Psoas muscle (tissue), 8 donors: ENCODE measurements at places on chromosomes 16 and 17. TPM values are rescaled to one million over a fixed set of nuclear protein-coding genes. Genes with fewer than 3 reads are reported as not detected.

- DNase-seq: no peak
- H3K4me1 ChIP-seq: peaks cover 27% of the 10 kb centered on the region
- no peak overlapping the region for H3K27ac ChIP-seq
- no peak overlapping the region for H3K4me3 ChIP-seq
- H3K27me3 ChIP-seq: no peaks in the 10 kb centered on the region
These were observed 19.1 kb downstream of the ETV4 start for GRCh38 chr17:43526886-43527648.

- H3K27me3 ChIP-seq: no peaks in the 10 kb centered on the region
- H3K4me1 ChIP-seq: peaks cover 62% of the 10 kb centered on the region
- peaks cover 6% of the 10 kb centered on the region for H3K36me3 ChIP-seq
- peak overlapping the region; percentile 96 for H3K27ac ChIP-seq
- DNase-seq: no peak
These were observed 71.3 kb downstream of the TMC6 start for GRCh38 chr17:78057113-78057740.

DNA sequence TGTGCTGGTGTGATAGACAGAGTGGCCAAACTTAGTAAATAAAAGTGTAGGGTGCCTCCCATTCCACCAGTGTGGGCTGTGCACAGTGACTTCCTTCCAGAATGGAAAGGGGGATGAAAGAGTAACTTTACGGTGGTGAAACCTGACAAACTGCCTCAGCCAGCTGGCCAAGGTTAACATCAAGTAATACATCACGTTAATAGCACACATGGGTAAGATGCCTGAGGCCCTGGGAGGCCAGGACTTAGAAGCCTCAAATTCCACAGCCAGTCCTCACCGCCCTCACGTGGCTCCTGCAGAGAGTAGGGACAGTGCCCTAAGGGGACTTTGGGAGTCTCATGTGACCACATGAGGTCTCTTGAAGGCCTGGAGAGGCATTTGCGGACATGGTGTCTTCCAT, 14.1 kb downstream of the RMI2 start:
- no peaks in the 10 kb centered on the region for H3K27me3 ChIP-seq
- no peaks in the 10 kb centered on the region for H3K36me3 ChIP-seq
- no peak overlapping the region for H3K27ac ChIP-seq
- peaks cover 6% of the 10 kb centered on the region for H3K4me1 ChIP-seq
- DNase-seq: peak; percentile 33
- H3K4me3 ChIP-seq: no peak overlapping the region

DNA sequence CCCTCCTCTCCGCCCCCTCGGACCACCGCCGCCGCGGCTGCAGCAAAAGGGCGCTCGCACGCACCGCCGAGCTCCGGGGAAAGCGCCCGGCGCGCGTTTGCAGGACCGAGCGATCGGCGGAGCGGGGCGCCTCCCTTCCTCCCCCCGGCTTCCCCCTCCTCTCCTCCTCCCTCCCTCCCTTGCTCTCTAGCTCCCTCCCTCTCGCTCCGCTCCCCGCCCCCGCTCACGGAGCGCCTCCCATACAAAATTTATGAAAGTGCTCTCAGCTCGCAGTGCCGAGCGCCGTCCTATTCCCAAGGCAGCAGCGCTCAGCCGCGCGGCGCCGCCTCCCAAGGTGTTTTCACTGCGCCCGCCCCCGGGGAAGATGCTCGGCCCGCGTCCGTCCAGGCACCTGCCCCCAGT, at the start of gene RTN4RL1:
Gene RTN4RL1, minus strand, starts transcription at position 115 of the 402 bp plus-strand sequence. CDS start 469 bp downstream, outside the sequence.
- H3K36me3 ChIP-seq: no peaks in the 10 kb centered on the region
- H3K4me1 ChIP-seq: peaks cover 17% of the 10 kb centered on the region
- peak; percentile 86 for DNase-seq
- H3K27me3 ChIP-seq: no peaks in the 10 kb centered on the region
- peak within 1 kb of the TSS; percentile 58 for H3K27ac ChIP-seq

DNA sequence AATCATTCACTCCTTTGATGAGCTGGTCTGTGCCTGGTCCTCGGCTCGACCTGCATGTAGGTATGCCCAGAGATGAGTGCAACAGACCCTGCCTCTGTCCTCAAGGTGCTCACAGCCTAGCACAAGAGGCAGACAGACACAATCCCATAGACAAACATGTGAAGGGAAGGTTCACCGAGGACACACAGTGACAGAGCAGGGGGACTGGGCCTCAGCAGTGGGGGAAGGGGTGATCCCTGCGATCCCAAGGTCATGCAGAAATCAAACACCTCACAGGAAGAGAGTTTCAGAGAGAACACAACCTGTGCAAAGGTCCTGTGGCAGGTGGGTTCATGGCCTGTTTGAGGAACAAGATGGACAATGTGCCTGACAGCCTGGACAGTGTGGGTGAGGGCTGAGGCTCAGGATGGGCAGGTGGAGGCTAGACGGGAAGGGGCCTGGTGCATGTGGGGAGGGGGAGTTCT, 4.2 kb upstream of the VASN start:
- no peak overlapping the region for H3K27ac ChIP-seq
- H3K27me3 ChIP-seq: no peaks in the 10 kb centered on the region
- H3K36me3 ChIP-seq: no peaks in the 10 kb centered on the region
- H3K4me3 ChIP-seq: no peak overlapping the region

- H3K4me3 ChIP-seq: no peak overlapping the region
- H3K36me3 ChIP-seq: no peaks in the 10 kb centered on the region
- DNase-seq: no peak
- no peaks in the 10 kb centered on the region for H3K27me3 ChIP-seq
- H3K4me1 ChIP-seq: no peaks in the 10 kb centered on the region
These were observed 344.9 kb downstream of the CPPED1 start for GRCh38 chr16:12458591-12459358.

DNA sequence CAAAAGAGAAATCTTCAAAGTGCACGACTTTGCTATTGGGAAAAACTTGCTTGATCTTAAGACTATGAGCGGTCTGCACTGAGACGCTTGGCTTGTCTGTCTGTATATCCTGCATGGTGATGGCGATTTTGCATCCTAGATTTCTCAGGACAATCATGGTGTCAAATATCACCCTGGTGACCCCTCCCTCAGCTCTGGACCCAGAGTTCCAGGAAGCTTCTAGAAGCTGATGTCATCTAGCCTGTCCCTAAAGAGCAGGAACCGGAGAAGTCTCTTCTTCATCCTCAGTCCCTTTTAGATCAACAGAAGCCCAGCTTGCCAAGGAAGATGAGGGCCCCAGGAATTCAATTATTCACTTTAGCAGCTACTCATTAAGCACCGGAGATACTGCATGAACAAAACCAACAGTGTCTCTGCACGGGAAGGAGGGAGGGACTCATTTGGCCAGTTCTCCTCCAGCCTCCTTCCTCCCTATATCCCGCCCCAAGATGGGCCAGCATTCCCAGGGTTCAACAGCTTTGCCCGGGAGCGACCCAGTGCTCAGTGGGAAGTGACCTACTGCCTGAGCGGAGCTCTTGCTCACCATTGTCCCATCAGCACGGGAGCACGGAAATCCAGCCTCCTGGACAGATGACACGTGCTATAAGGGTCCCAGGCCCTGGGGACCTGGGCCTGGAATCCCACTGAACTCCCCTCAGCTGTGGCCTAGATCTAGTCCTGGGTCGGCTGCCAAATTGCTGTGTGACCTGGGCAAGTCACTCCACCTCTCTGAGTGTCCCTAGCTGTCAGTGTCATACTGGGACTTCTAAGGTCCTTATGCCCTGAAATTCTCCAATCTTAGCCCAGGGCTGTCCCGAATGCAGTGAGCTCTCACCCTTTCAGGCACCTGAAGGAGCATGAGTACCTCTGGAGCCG, 3.8 kb downstream of the EMP2 start:
- peak overlapping the region; percentile 18 for H3K4me3 ChIP-seq
- H3K36me3 ChIP-seq: peaks cover under 1% of the 10 kb centered on the region
- no peaks in the 10 kb centered on the region for H3K27me3 ChIP-seq
- peak overlapping the region; percentile 86 for H3K27ac ChIP-seq

- peaks cover 23% of the 10 kb centered on the region for H3K4me1 ChIP-seq
- no peak overlapping the region for H3K4me3 ChIP-seq
- no peaks in the 10 kb centered on the region for H3K36me3 ChIP-seq
- H3K27me3 ChIP-seq: no peaks in the 10 kb centered on the region
- DNase-seq: no peak
- no peak overlapping the region for H3K27ac ChIP-seq
These were observed 68.8 kb downstream of the ITFG1 start for GRCh38 chr16:47392081-47392480.

DNA sequence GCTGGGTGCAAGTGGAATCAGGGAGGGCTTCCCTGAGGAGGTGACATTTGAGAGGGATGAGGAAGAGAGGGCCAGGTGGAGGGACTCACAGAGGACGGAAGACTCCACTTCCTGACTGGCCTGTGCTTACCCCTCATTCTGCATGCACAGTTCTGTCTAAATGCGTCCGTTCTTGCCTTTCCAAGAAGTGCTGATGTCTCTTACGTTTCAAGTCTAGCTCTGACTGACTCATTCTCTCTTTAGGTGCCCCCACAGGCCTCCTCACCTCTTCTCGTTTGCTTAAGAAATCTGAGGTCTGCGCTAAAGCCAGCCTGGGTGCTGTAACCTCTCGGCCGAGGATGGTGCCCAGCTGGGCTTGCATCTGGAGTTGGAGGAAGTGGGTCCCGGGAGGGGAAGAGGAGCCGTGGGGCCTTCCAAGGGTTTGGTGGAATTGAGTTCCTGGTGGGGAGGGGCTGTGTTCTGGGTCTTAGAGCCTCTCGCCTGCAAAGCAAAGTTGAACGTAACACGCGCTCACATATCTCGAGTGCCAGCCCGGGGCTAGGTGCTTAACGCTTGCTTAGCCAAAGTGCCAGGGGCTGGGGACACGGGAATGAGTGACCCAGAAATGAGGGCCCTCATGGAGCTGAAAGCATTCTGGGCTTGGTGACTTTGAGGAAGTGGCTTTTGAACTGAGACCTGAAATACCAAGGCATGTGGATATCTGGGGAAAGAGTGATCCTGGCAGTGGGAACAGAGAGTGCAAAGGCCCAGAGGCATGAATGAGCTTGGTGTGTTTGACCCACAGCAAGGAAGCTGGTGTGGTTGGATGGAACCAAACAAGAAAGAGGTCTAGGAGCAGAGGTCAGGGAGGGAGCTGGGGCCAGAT, 4.8 kb downstream of the IL4R start:
- H3K4me3 ChIP-seq: peak overlapping the region; percentile 7
- peak; percentile 57 for DNase-seq
- no peaks in the 10 kb centered on the region for H3K4me1 ChIP-seq
- H3K36me3 ChIP-seq: no peaks in the 10 kb centered on the region
- H3K27ac ChIP-seq: no peak overlapping the region
- H3K27me3 ChIP-seq: peaks cover 4% of the 10 kb centered on the region

DNA sequence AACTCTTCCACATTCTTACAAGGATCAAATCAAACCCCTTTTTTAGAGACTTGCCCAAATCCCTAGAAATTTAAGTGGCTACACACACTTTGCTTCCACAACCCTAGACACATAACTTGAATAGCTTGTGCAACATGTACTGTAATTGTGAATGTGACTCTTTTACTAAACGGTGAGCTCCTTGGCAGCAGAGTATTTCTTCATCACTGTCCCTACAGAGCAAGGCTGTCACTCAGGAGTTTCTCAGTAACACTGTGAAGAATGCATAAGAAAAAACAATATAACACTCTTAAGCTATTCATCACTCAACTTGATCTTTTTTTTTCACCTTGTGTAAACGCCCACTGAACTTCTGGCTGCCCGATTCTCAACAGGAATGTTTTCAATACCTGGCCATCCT, 53.8 kb upstream of the ADAMTS18 start:
- no peak overlapping the region for H3K4me3 ChIP-seq
- DNase-seq: no peak
- no peak overlapping the region for H3K27ac ChIP-seq
- H3K27me3 ChIP-seq: no peaks in the 10 kb centered on the region
- H3K36me3 ChIP-seq: no peaks in the 10 kb centered on the region

- H3K4me3 ChIP-seq: no peak overlapping the region
- no peak overlapping the region for H3K27ac ChIP-seq
- H3K36me3 ChIP-seq: no peaks in the 10 kb centered on the region
- no peaks in the 10 kb centered on the region for H3K4me1 ChIP-seq
These were observed 65.7 kb upstream of the ZNF469 start for GRCh38 chr16:88316941-88317612.

Gene AANAT
- not detected for total RNA-seq

Gene TMEM94
- total RNA-seq: 64.3 TPM

GRCh38 chr16:86375851-86376250, 134.5 kb upstream of the FOXF1 start:
- H3K4me3 ChIP-seq: no peak overlapping the region
- peaks cover 5% of the 10 kb centered on the region for H3K27me3 ChIP-seq
- no peak for DNase-seq
- H3K4me1 ChIP-seq: no peaks in the 10 kb centered on the region
- no peak overlapping the region for H3K27ac ChIP-seq
- no peaks in the 10 kb centered on the region for H3K36me3 ChIP-seq

DNA sequence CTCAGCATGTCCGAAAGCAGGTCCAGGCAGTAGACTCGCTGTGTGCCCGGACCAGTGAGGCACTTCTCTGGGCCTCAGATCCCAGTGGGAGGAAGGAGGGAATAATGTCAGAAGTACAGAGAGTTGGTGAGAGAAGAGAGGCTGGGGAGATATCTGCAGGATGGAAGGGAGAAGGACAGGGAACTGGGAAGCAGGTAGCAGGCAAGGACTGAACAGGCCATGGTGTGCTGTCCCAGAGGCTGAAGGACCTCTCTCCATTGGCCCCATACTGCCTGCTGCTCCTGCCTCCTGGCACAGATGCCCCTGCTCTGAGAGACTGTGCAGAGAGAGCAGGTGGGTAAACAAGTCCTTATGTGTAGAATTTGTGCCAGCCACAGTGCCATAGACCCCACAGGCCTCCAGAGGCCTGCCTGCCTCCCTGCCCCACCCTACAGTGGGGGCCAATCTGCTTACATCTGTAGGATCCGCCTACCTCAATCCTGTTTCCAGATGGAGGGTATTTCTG, 34.2 kb upstream of the CRHR1 start:
- no peak for DNase-seq
- no peaks in the 10 kb centered on the region for H3K36me3 ChIP-seq
- H3K4me1 ChIP-seq: no peaks in the 10 kb centered on the region
- H3K27ac ChIP-seq: no peak overlapping the region
- no peak overlapping the region for H3K4me3 ChIP-seq

Gene ADORA2B
- total RNA-seq: 0.34 TPM

Gene PSMD3
- total RNA-seq: 253 TPM

Gene CIBAR2
- total RNA-seq: not detected

DNA sequence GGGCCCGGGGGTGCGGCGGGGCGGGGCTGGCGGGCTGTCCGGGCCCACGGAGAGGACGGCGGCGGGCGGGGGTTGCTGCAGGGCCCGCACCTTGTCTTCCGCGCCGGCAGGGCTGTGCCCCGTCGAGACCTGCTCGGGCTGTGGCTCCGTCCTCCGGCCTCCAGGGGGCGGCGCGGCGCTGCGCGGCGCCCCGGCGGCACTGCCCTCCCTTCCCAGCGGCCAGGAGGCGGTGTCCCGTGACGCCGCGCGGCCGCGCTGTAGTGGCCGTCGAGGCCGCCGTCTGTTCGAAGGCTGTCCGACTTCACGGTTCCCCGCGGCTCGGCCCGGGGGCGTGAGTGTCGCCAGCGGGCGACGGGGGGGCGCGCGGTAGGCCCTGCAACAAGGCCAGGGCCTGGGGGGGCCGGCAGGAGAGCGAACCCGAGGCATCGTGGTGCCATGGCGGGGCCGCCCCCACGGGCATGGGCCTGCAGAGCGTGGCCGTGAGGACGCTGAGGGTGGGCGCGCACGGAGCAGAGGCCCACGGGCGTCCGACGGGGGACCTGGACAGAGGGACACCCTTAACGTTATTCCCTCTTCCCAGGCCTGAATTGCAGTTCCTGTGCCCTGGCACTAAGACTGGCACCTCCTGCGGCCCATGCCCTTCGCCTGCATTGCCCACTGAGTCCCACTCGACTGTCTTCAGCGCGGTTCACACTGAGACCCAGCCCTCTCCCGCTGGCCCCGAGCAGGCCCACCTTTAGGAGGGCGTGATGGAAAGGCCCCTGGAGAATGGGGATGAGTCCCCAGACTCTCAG, at the start of gene PLEKHG4:
Gene PLEKHG4, plus strand, starts transcription at position 237 of the 794 bp plus-strand sequence. Its CDS starts 513 bp downstream, at position 750.
- peaks cover 11% of the 10 kb centered on the region for H3K4me1 ChIP-seq
- no peak within 1 kb of the TSS for H3K27ac ChIP-seq
- DNase-seq: peak; percentile 86
- no peaks in the 10 kb centered on the region for H3K27me3 ChIP-seq
